Activated CD4-positive, alpha-beta memory T cell treated with anti-CD3 and anti-CD28 coated beads for 36 hours (primary cell): ENCODE measurements at places on chromosomes 1 and 21.

GRCh38 chr1:247118946-247119446 is 14.8 kb upstream of the ZNF669 start:
- DNase-seq: peak; percentile 63

- DNase-seq: no peak
These were observed 23.9 kb upstream of the ABCD3 start for GRCh38 chr1:94394247-94394646.

DNA sequence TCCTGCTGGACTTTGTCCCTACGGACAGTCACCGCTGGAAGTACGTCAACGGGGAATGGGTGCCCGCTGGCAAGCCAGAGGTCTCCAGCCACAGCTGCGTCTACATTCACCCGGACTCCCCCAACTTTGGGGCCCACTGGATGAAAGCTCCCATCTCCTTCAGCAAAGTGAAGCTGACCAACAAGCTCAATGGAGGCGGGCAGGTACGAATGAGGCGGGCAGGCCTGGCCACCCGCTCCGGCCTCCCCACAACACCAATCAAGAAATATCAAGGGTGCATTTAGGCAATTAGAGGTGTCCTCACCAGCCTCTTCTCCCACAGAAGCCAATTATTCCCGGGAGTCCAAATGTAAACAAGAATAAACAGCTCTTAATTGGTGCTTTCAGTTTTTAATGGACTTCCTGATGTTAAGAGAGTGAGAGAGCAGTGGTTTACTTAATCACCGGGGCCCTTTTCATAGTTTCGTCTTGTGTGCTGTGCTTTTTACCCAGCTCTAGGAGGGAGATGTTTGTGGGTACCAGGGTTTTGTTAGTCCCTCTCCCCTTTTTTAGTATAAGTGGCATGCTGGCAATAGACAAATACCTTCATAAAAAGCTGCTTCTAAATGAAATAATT is 10.7 kb downstream of the TBX19 start:
- DNase-seq: no peak

GRCh38 chr1:60936163-60936562 is 146.2 kb upstream of the NFIA start:
- DNase-seq: no peak

- no peak for DNase-seq
These were observed 4.8 kb downstream of the PDZK1IP1 start for GRCh38 chr1:47184822-47185677.

DNA sequence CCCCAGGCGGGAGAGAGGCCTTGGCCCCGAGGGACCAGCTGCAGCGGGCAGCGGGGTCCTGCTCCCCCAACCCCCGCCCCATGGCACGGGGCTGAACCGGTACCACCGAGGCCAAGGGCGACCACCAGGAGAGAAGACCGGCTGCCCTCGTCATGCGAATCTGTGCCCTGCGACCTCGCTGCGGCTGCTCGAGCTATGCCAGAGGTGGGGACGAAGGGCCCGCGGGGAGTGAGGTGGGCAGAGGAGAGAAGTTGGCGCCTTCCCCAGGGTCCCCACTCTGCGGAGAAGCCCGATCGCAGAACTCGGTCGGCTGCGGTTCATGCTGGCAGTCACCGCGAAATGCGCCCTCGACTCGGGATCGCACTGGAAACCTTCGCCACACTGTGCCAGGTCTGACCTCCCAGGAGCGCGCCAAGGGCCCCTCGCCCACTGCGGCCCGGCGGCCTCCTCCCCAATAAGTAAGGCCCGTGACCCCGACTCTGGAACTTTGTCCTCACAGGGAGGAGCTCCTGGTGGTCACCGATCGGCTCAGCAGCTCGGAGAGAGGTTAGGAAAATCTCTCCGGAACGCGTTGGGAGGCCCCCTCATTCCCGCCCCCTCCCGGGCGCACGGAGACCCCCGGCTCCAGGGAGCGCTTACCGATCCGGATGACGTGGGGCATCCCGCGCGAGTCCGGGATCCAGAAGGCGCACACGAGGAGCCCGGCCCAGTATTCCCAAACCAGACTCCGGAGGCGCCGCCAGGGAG is 787 bp downstream of the GRIK3 start:
- DNase-seq: no peak
